CMK (cell line): ENCODE measurements at places on chromosomes 5 and 9.

- no peak for DNase-seq
Measured at GRCh38 chr5:2569774-2570542, 181.5 kb downstream of the IRX2 start.

DNA sequence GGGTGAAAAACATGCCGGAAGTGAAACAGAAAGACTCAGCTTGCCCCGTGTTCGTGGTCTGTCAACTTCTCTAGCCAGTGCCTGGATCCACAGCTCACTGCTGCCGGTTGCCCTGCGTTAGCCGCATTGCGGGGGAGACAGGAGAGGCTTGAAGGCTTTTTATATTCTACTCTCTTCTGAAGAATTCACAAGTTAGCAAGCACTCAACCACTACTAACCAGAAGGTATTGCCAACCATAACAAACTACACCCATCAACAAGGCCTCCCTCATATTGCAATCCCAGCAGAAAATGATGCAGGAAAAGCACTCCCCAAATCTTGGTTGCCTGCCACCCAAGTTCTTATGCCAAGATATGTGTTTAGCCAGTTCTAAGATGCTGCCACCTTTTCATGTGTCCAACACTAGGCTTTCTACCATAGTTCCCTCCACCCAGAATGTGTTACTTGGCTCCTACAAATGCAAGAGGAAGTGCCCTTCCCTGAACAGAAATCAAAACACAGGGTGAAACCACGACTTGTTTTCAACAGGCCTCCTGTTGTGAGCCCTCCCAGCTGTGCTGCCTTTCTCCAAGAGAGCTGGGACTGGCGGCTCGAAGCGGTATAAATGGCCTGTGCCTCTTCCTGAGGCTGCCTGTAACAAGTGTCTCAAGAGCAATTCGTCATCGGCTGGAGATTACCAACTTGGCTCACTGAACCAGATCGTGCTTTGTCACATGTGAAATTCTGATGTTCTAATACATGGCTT is 129.0 kb downstream of the SNX18 start:
- peak; percentile 27 for DNase-seq

DNA sequence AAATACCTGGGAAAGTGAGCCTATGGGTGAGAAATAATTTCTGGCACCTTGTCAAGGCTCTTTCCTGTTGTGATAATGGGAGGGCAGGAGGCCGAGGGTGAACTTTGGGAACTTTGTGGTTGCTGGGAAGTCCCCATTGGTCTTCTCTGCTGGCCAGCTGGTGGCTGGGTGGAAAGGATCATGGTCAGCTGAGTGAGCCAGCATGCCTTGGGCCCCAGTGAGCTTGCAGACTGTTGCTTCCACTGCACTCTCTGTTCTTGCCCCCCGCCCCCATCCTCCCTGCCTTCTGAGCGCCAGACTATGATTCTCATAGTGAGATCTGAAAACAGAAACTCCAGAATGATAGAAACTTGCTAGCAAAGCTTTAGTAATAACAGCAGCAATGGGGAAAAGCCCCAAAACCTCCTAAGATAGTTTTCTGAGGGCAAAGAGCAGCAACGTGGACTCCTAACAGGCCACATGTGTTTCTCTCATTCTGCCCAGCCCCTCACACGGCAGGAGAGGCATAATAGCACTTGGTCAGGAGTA is 139.2 kb upstream of the SMARCA2 start:
- DNase-seq = no peak

DNA sequence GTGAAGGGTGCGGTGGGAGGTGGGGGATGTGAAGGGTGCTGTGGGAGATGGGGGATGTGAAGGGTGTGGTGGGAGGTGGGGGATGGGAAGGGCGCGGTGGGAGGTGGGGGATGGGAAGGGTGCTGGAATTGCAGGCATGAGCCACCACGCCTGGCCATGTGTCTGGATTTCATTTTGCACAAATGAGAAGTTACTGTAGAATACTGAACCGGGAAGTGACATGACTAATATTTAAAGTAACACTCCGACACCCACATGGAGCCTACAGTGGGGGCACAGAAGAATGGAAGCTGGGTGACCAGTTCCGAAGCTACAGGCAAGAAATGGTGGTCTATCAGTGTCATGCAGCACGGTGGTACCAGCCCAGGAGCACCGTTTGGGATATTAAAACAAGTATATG is 69.9 kb upstream of the SPTLC1 start:
- DNase-seq = no peak

- DNase-seq = no peak
Measured at GRCh38 chr5:53970475-53970874, 339.9 kb downstream of the ARL15 start.

GRCh38 chr5:138918686-138919085 is 43.6 kb upstream of the LRRTM2 start:
- DNase-seq = no peak

DNA sequence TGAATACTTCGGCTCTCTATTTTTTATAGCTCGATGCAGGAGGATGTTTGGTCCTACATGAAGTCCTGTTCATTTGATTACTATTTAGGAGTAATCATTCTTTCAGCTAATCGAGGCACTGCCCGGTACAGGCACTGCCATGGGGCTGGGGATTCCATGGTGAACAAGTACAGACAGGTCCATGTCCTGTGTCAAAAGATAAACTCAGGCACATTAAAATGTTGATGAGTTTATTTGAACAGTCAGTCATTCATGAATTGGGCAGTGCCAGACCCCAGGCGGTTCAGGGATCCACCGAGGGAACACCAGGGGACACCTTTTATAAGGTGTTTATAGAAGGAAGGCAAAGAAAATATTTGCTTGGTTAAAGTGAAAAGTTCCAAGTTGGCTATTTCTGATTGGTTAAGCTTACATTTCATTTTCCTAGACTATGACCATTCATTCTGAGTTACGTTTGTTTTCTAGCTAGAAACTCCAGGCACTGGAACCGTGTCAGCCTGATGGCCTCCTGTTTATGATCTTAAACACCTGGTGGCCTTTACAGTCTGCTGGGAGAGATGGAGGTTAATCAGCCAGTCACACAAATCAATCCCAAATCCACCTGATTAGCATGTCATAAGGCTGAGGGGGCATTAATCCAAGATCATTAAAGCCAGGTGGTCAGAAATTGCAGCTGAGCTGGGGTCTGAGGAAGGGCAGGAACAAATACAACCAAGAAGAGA is 47.0 kb upstream of the TDRD7 start:
- no peak for DNase-seq

- no peak for DNase-seq
Measured at GRCh38 chr5:157384971-157385709, 74.9 kb upstream of the NIPAL4 start.

DNA sequence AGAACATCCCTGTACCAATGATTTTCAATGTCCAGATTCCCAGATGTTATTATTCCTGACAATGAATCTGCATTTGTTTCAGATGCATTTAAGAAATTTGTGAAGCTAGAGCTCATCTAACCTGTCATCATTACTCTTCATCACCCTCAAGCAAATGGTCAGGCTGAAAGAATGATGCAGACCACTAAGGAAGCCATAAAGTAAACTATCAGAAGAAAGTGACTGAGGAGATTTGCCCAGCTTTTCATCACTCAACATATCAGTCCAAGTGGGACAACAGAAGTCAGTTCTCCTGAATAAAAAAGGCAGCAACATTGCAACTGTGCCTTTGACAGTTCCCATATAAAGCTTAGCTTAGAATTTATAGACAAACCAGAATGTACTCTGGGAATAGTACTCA is 419.9 kb downstream of the PDE4D start:
- no peak for DNase-seq

DNA sequence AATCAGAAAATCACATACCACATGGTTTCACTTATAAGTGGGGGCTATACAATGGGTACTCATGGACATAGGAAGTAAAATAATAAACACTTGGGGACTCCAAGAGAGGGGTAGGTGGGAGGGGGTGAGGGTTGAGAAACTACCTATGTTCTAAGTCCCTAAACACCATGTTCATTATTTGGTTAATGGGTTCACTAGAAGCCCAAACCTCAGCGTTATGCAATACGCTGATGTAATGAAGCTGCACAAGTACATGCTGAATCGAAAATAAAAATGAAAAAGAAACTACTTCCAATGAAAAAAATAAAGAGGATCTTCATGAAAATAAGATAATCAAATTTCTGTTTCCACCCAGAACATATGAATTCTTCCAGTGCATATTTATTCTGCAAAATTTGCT is 208.5 kb downstream of the TMEM161B start:
- DNase-seq = no peak

DNA sequence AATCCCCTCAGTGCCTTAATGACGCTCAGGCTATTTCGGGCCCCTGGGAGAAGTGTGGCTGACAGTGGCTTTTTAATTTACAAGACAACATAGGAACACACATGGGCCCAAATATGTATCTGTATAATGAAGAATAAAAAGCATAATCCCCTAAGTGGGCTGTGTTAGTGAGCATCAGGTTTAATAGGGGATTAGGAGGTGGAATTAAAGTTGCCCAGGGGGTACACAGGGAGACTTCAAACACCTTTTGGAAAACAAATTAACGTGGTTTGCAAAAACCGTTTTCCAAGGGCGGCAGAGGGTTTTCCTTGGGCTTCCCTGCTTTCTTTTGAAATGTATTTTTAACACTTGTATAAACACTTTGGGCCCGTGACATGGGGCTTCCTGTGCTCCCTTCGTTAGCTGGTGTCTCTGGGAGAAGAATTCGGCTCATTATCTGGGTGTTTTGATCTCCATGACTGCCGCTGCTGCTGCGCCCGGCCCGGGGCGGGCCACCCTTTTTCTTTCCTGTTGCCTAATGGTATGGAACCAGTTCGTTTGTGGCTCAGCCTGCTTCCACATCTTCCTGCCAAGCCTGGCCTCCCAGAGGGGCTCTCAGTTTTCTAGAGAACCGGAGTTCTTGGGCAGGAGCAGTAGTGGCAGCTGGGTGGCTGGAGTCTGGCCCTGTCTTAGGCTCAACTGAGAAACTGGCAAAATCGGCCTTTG is 173.0 kb downstream of the MACROH2A1 start:
- DNase-seq = no peak

DNA sequence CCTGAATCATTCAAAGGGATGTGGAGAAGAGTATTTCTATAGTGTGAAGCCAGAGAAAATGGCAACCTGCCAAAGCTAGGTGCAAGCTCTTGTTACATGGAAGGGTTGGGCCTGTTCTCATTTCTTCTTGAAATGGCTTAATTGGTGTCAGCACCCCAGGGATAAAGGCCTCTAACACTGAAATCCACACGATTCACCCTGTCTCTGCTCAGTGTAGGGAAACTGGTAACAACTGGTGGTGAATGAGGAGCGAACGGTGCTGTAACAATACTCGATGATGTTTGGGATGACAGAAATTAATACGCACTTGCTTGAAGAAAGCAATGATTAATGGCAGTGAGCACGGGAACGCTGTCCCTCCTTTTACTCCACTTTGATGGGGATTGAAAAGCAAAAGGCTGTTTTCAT is 16.2 kb downstream of the PBX3 start:
- DNase-seq = no peak

DNA sequence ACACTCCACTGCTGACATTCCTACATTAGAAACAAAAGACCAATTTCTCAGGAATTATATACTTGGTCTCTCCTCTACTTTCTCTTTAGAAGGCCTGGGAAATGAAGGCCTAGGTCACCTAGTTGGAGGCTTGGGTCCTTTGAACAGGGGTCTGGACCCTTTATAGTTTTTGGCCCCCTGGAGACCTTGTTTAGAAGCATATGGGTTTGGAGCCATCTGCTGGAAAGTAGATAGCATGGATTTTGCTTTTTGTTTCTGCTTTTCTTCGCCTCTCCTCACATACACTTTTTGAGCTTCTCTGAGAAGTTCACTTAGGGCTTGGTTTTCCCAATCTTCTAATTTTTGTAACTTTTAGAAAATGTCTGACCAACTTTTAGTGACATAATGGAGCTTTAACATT is 67.1 kb upstream of the CDK20 start:
- DNase-seq = no peak

DNA sequence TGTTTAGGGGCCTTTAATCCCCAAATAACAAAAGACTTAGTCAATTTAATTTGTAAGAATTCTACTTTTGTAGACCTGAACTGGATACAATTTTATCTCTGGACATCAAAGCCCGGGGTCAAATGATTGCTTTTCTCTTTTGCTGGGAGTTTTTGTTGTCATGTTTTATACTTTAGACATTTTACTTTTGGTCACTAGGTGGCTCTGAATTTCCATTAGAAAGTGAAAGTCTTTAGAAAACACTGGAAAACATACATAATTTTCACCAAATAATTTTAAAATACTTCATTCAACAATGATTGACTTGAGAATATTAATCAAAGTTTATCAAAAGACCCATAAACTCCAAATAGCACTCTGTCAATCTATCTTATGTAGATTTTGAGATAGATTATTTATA is 2.8 kb upstream of the PCA3 start:
- DNase-seq = no peak

GRCh38 chr5:81657386-81657785 is 93.5 kb downstream of the SSBP2 start:
- no peak for DNase-seq

DNA sequence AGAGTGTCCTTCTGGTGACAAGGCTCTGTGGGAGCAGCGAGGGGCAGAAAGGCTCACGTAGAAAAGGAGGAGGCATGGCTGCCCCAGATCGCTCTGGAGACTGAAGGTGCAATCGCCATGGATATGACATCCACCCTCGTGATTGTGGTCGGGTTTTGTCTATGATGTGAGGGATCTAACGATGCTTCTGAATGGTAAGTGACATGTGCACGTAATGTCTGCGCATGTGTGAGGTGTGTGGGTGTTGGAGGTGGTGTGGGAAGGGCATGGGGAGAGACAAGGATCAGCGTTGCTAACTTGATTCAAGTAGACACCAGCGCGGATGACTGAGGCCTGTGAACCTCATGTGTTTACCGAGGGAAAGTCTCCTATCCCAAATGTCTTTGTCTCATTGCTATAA is 20.2 kb downstream of the IRX1 start:
- DNase-seq = no peak

GRCh38 chr9:13943176-13943575 is 370.8 kb downstream of the NFIB start:
- no peak for DNase-seq

GRCh38 chr9:37965116-37965515 is 61.2 kb upstream of the SLC25A51 start:
- no peak for DNase-seq

- DNase-seq = no peak
Measured at GRCh38 chr5:135950611-135951010, 4.2 kb downstream of the LECT2 start.

GRCh38 chr9:117307701-117308100 is 107.2 kb downstream of the ASTN2 start:
- DNase-seq = no peak

- DNase-seq = no peak
Measured at GRCh38 chr5:13359344-13359743, 585.1 kb downstream of the DNAH5 start.

GRCh38 chr5:137152616-137153015 is 346.5 kb downstream of the SPOCK1 start:
- no peak for DNase-seq
